ENCODE measurements at places on chromosomes 2 and 18.

GRCh38 chr18:37796823-37797349, 231.3 kb upstream of the CELF4 start:
- no peak for DNase-seq

GRCh38 chr2:214747992-214748391, 61.5 kb downstream of the BARD1 start:
- no peak for DNase-seq

DNA sequence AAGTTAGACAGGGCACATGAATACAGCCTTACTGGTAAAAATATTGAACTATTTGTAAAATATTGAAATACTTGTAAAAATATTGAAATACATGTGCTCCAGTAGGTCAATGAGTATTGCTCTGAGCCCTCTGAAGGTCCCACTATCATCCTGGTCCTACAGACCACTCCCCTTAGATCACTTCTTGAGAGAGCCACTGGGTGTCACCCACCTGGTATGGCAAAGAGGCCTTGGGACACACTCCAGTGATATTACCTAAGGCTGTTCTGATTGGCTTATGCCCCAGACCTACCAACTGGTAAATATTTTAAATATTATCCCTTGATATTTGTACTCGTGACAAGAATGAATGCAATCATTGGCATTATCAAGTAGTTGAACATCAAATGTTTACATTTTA, 5.0 kb downstream of the THSD7B start:
- DNase-seq = no peak

GRCh38 chr2:69208023-69208595, 178.9 kb downstream of the GFPT1 start:
- no peak for DNase-seq

- DNase-seq = peak; percentile 50
Observed at GRCh38 chr2:61471905-61472805, 1.3 kb upstream of the USP34 start.

- DNase-seq = no peak
Observed at GRCh38 chr18:25883091-25883490, 207.3 kb downstream of the SS18 start.

DNA sequence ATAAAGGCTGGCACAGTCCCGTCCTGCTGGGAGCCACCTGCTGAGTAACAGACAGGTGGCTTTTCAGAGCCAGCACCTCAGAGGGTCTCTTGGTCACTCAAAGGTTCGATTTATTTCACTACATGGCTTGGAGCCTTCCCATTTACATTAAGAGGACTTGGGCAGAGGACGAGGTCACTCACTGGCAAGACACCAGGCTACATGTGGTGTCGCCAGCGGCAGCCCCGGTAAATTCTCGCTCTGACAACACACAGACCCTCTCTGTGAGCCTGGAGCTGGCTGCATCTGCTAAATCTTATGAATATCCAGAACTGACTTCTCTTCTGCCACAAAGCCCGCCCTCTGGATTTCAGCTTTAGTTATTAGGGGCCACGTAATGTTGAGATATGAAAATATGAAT, 254.7 kb downstream of the VAPA start:
- DNase-seq = no peak

DNA sequence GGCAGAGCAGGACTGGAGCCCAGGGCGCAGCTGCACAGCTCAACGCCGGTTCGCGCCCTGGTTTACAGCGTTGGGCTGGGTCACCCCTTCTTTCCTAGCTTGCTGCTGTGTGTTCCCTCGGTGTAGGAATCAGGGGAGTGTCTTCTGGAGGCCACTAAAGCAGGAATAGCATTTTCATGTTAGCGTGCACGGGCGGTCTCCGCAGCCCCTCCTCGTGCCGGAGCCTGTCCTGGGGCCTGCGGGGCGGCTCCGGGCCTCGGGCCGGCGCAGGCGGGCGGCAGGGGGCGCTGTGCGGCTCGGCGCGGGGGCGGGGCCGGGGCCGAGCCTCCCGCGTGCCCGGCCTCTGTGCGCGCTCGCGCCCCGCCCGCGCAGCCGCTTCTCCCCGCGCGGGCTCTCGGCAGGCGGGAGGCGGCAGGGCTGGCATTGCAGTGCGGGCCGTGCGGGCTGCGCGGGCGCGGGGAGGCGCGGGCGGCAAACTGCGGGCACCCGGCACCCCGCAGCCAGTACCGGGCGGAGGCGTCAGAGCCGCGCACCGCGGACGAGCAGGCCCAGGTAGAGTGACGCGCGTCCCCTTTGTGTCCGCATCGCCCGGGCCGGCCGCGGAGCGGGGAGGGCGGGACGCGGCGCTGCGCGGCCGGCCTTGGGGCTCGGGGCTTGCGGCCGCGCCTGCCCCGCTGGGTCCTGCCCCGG, at the start of gene RNF144A:
Gene RNF144A, plus strand, starts transcription at position 342 of the 690 bp plus-strand sequence. CDS start 79,515 bp downstream, outside the sequence.
- DNase-seq = peak; percentile 61

GRCh38 chr2:63064197-63064596, 13.6 kb downstream of the OTX1 start:
- no peak for DNase-seq

- DNase-seq = no peak
Observed at GRCh38 chr2:1453561-1453960, 40.3 kb downstream of the TPO start.

- no peak for DNase-seq
Observed at GRCh38 chr18:55268628-55269275, 309.5 kb upstream of the CCDC68 start.

DNA sequence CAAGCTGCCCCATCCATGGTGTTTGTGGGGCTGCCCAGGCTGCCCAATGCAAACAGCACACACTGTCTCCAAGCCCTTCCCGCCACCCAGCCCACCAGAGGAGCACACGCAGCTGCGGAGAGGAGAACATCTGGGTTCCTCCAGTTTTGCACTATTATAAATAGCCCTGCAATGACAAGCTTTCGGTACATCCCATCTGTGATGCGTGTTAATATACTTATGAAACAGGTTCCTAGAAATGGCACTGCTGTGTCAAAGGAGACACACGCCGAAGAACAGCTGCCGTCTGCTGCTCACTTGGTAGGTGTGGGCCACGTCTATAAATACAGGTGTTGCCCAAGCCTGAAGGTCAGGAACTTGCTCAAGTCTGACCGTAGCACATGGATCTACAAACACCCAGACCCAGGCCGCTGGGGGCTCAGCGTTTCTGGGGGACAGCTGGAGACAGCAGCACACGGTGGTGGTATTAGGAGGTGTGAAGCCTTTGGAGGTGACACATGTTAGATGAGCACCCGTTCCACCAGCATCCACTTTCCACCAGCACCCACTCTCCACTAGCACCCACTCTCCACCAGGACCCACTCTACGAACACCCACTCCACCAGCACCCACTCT, 34.3 kb downstream of the PXDN start:
- no peak for DNase-seq

All from CD4-positive, alpha-beta T cell treated with Interferon alpha-2 for 1 hour (primary cell).